ENCODE measurements at places on chromosomes 16 and 17.

GRCh38 chr16:4019371-4019791 lies 96.9 kb downstream of the ADCY9 start:
- no peak for DNase-seq

- DNase-seq = peak; percentile 76
These were observed at the start of gene ZFP3 for GRCh38 chr17:5078106-5079028. Gene ZFP3, plus strand, starts transcription at chr17:5078467. Its CDS starts 13,038 bp downstream, at chr17:5091505.

GRCh38 chr16:67959536-67960329 lies 8.7 kb downstream of the SLC12A4 start:
- DNase-seq = no peak

DNA sequence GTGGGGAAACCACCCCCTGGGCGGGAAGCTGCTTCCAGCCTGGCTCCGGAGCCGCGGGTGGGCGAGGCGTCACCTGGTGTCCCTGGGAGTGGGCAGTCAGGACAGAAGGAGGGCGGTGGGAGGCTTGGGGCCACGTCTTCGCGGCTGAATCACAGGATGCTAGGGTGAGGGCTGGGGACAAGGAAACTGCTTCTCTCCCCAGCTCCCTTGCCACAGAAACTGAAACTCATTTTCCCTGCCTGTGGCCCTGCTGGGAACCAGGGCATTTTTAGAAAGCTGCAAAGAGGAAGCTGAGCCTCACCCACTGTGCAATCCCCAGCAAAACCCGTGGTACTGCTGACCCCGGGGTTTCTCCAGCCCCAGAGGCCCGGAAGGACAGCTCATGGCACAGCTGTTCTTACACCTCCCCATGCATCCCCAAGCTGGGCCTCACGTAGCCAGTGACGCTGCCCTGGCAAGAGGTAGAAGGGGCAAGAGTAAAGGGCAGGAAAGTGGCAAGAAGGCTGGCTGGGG lies 8.2 kb downstream of the RHBDF2 start:
- DNase-seq = peak; percentile 44

GRCh38 chr16:85639529-85640253 lies 26.6 kb downstream of the GSE1 start:
- DNase-seq = no peak
